Karpas-422 (cell line): ENCODE measurements at places on chromosomes 2 and 18. TPM values are rescaled to one million over a fixed set of nuclear protein-coding genes. Genes with fewer than 3 reads are reported as not detected.

Gene GRHL1
- total RNA-seq: 1.3 TPM in 1 of 2 replicates, not detected in the other

- DNase-seq: no peak
- H3K36me3 ChIP-seq: no peaks in the 10 kb centered on the region
- H3K4me1 ChIP-seq: no peaks in the 10 kb centered on the region
- H3K27ac ChIP-seq: no peak overlapping the region
- H3K4me3 ChIP-seq: no peak overlapping the region
Measured at GRCh38 chr2:16736633-16737032, 71.0 kb upstream of the CYRIA start.

GRCh38 chr2:60499651-60500265 is 53.7 kb downstream of the BCL11A start:
- peaks cover 12% of the 10 kb centered on the region for H3K36me3 ChIP-seq
- H3K27me3 ChIP-seq: no peaks in the 10 kb centered on the region
- peak overlapping the region; percentile 73 for H3K27ac ChIP-seq
- DNase-seq: no peak
- peaks cover 96% of the 10 kb centered on the region for H3K4me1 ChIP-seq

DNA sequence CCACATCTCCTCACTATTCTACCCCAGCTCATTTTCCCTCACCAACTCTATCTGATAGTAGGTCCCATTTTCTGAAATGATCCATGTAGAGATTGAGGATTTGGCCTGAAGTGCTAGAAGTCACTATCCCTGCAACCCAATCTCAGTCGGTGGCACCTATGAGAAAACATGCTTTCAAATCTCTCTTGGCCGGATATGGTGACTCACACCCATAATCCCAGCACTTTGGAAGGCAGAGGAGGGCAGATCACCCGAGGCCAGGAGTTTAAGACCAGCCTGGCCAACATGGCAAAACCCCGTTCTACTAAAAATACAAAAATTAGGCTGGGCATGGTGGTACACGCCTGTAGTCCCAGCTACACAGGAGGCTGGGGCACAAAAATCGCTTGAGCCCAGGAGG is 19.1 kb upstream of the MARCHF4 start:
- no peak overlapping the region for H3K4me3 ChIP-seq
- no peaks in the 10 kb centered on the region for H3K4me1 ChIP-seq
- DNase-seq: no peak
- no peak overlapping the region for H3K27ac ChIP-seq
- no peaks in the 10 kb centered on the region for H3K27me3 ChIP-seq

GRCh38 chr2:196449083-196449482 is 190.4 kb upstream of the CCDC150 start:
- H3K4me1 ChIP-seq: peaks cover 3% of the 10 kb centered on the region; the same call in 1 of the 2 replicates
- H3K4me3 ChIP-seq: no peak overlapping the region
- no peaks in the 10 kb centered on the region for H3K36me3 ChIP-seq
- H3K27ac ChIP-seq: no peak overlapping the region
- no peak for DNase-seq

Gene TSPYL6
- total RNA-seq: 0.60 TPM in 1 of 2 replicates, not detected in the other

GRCh38 chr2:147548451-147548850 is 296.4 kb upstream of the ACVR2A start:
- no peak overlapping the region for H3K27ac ChIP-seq
- no peaks in the 10 kb centered on the region; the same call in 1 of the 2 replicates for H3K27me3 ChIP-seq

Gene RIT2
- not detected in 2 replicates for total RNA-seq

Gene TNFAIP6
- total RNA-seq: not detected in 2 replicates

- DNase-seq: no peak
- no peak overlapping the region for H3K27ac ChIP-seq
- no peaks in the 10 kb centered on the region for H3K27me3 ChIP-seq
- H3K4me3 ChIP-seq: no peak overlapping the region
Measured at GRCh38 chr2:96097951-96098823, 18.2 kb downstream of the ADRA2B start.

DNA sequence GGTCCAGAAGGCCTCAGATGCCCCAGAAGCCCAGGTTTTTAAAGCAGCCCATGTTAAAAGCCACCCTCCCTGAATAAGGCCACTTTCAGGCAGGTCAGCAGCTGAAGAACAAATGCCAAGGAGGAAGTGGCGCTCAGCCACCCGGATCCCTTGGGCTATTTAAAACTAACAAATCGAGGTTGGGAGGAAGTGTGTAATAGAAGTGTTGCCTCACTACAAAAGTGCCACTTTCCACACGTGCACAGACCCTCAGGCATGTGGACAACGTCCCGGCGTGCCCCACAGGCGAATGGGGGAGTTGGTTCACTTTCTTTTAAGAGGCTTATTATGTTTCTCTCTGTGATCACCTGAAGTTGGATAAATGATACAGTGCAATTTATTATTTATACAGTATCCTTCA is 173.8 kb upstream of the SALL3 start:
- peaks cover 12% of the 10 kb centered on the region for H3K4me1 ChIP-seq
- DNase-seq: peak; percentile 78
- no peaks in the 10 kb centered on the region for H3K36me3 ChIP-seq
- H3K4me3 ChIP-seq: no peak overlapping the region

Gene XDH
- total RNA-seq: not detected in 2 replicates

GRCh38 chr18:48090702-48091101 is 160.2 kb upstream of the SMAD2 start:
- H3K4me3 ChIP-seq: no peak overlapping the region
- H3K27me3 ChIP-seq: no peaks in the 10 kb centered on the region
- no peaks in the 10 kb centered on the region for H3K4me1 ChIP-seq
- H3K36me3 ChIP-seq: no peaks in the 10 kb centered on the region

Gene TTN
- under 0.01 TPM in 2 replicates for total RNA-seq

Gene MAPRE3
- total RNA-seq: 0.30 and 0.65 TPM in 2 replicates

Gene ACMSD
- total RNA-seq: not detected in 2 replicates

Gene PSMD14
- 70.4 and 86.1 TPM in 2 replicates for total RNA-seq

DNA sequence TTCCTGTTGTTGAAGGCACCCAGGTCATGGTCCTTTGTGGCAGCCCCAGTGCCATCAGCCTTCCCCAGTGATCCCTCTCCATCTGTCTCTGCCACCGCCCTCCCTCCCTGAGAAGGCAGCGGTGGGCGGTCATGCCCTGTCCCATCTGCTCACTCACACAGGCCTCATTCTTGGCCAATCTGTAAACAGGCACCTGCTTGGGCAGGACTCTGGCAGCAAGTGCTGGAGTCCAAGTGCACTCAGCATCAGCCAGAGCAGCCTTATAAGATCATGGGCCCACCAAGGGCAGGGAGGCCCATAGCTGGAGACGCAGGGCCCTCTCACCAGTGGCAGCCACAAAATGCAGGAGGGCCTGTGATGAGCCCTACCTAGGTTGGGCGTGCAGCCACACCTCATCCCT is 140.9 kb downstream of the TWIST2 start:
- no peak overlapping the region for H3K27ac ChIP-seq
- H3K4me3 ChIP-seq: no peak overlapping the region
- no peaks in the 10 kb centered on the region for H3K36me3 ChIP-seq
- no peaks in the 10 kb centered on the region for H3K27me3 ChIP-seq

GRCh38 chr18:2312440-2312839 is 258.9 kb downstream of the METTL4 start:
- no peak overlapping the region for H3K27ac ChIP-seq
- H3K4me1 ChIP-seq: peaks cover 15% of the 10 kb centered on the region
- no peaks in the 10 kb centered on the region for H3K27me3 ChIP-seq
- DNase-seq: no peak
- H3K36me3 ChIP-seq: no peaks in the 10 kb centered on the region

Gene POU3F3
- total RNA-seq: not detected in 2 replicates

DNA sequence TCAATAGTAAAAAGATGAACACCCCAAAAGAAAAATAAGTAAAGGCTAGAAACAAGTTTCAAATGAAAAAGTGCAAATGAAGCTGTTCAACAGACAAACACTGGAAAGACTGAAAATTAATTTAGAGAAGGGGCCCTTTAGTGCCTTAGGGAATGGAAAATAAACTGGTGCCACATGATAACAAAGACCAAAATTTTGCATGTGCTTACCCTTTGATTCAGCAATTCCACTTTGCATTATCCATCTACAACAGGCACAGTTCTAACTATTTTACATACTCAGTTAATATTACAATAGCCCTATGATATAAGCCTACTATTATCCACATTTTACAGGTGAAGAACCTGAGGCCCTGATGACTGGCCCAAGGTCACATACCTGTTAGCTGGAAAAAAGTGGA is 183.9 kb downstream of the NBAS start:
- no peak overlapping the region for H3K27ac ChIP-seq
- H3K27me3 ChIP-seq: no peaks in the 10 kb centered on the region
- H3K4me3 ChIP-seq: no peak overlapping the region
- peaks cover 14% of the 10 kb centered on the region for H3K4me1 ChIP-seq

Gene ANKRD29
- total RNA-seq: not detected in 2 replicates

- no peaks in the 10 kb centered on the region for H3K36me3 ChIP-seq
- no peak overlapping the region for H3K4me3 ChIP-seq
- DNase-seq: no peak
- H3K4me1 ChIP-seq: peaks cover 5% of the 10 kb centered on the region; the same call in 1 of the 2 replicates
Measured at GRCh38 chr2:61774351-61774750, 79.5 kb downstream of the FAM161A start.

GRCh38 chr2:42147641-42148274 is 21.4 kb upstream of the EML4 start:
- H3K4me1 ChIP-seq: peaks cover 11% of the 10 kb centered on the region
- H3K27ac ChIP-seq: no peak overlapping the region
- no peaks in the 10 kb centered on the region for H3K36me3 ChIP-seq
- no peak for DNase-seq
- H3K4me3 ChIP-seq: no peak overlapping the region
- H3K27me3 ChIP-seq: no peaks in the 10 kb centered on the region

GRCh38 chr2:64219149-64219548 is 74.9 kb upstream of the PELI1 start:
- H3K36me3 ChIP-seq: no peaks in the 10 kb centered on the region
- H3K27ac ChIP-seq: no peak overlapping the region
- DNase-seq: no peak
- H3K27me3 ChIP-seq: no peaks in the 10 kb centered on the region
- H3K4me3 ChIP-seq: no peak overlapping the region

Gene ATP6V1B1
- not detected in 2 replicates for total RNA-seq

DNA sequence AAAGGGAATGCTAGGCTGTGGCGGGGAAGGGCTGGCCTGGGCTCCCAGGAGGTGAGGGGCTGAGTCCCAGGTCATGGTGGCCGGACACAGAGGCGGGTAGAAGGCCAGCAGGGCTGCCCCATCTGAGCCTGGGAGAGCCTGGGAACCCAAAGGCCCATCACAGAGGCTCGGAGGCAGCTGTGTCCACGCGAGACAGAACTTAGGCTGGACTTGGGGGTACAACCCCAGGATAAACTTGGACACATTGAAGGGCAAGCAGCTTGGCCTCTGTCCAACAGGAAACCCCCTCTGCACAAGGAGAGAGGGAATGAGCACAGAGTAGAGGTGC is 95.9 kb downstream of the ZFP36L2 start:
- no peaks in the 10 kb centered on the region for H3K27me3 ChIP-seq
- H3K4me3 ChIP-seq: no peak overlapping the region
- H3K4me1 ChIP-seq: peaks cover 11% of the 10 kb centered on the region
- H3K36me3 ChIP-seq: no peaks in the 10 kb centered on the region
- no peak for DNase-seq

DNA sequence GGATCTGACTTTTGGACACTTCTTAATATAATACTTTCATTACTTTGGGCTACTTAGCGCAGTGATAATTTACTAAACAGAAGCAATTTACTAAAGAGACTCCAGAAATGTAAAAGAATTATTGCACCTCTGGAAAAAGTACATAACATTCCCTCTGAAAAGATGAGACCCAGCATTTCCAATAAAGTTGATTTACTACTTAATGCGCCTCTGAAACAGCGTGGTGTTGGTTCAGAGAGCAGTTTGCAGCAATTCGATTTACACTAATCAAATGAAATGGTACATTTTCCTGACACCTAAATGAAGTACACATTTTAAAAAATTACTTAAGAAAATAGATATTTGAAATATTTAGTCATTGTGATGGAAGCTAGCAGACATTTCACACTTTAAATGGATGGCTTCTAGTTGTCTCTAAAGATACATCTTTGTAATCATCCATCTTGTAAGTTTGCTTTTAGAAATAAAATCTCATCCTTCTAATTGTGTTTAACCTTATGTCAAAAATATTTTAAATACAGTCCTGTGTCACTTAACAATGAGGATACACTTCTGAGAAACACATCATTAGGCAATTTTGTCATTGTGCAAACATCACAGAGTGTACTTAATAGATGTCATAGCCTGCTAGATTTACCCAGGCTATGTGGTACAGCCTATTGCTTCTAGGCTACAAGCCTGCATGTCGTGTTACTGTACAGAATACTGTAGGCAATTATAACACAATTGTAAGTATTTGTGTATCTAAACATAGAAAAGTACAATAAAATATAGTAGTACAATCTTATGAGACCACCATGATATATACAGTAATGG is 284.6 kb upstream of the UBE2E3 start:
- no peak overlapping the region for H3K27ac ChIP-seq
- peaks cover 8% of the 10 kb centered on the region; the same call in 1 of the 2 replicates for H3K4me1 ChIP-seq
- no peak for DNase-seq
- peak overlapping the region; percentile 21; the same call in 1 of the 2 replicates for H3K4me3 ChIP-seq
- H3K36me3 ChIP-seq: no peaks in the 10 kb centered on the region
- no peaks in the 10 kb centered on the region for H3K27me3 ChIP-seq

GRCh38 chr2:69490486-69490885 is 53.3 kb upstream of the NFU1 start:
- H3K27me3 ChIP-seq: no peaks in the 10 kb centered on the region
- H3K4me3 ChIP-seq: no peak overlapping the region
- no peaks in the 10 kb centered on the region for H3K4me1 ChIP-seq
- DNase-seq: no peak

- no peak overlapping the region for H3K4me3 ChIP-seq
- no peaks in the 10 kb centered on the region for H3K36me3 ChIP-seq
- DNase-seq: no peak
- no peak overlapping the region for H3K27ac ChIP-seq
- no peaks in the 10 kb centered on the region for H3K4me1 ChIP-seq
Measured at GRCh38 chr2:138415985-138416384, 85.6 kb upstream of the SPOPL start.

DNA sequence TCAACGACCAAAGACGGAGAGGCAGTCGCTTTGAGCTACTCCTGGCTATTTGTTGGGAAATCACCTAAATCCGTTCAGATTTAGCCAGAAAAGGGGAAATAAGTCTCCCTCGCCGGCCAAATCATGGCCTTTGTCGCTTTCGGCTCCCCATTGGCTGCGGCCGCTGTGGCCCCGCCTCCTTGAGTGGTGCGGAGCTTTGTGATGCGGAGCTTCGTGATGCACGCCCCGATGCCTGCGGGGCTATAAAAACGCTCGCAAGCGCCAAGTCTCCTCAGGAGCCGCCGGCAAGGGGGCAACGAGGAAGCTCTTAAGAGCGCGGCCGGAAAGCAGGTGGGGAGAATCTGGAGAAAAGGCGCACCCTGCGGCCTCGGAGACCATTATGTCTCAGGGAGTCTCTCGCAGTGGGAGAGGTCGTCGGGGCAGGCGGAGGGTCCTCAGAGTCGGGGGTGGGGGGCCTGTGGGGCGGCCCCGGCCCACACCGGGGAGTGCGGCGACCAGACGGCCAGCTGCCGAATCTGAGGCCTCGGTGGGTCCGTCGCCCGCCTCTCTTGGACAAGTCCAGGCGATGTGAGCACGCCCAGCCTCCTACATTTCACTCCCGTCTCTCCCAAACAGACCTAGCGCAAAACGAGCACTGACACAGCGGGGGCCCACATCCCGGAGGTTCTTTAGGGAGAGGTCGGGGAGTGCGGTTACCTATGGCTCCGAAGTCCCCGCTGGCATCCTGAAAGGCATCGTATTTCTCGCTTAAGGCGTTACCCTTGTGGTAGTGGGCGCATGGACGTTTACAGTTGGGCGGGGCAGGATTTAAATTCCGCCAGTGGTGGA is at the start of gene CABYR:
CABYR (plus strand) TSS at position 274 of the 828 bp plus-strand sequence. CDS start 4,053 bp downstream, outside the sequence.
- H3K4me3 ChIP-seq: no peak within 1 kb of the TSS
- H3K36me3 ChIP-seq: no peaks in the 10 kb centered on the region
- no peak for DNase-seq
- no peak within 1 kb of the TSS for H3K27ac ChIP-seq

- no peak overlapping the region for H3K4me3 ChIP-seq
- DNase-seq: no peak
- H3K4me1 ChIP-seq: no peaks in the 10 kb centered on the region
- no peaks in the 10 kb centered on the region for H3K36me3 ChIP-seq
- H3K27me3 ChIP-seq: no peaks in the 10 kb centered on the region
Measured at GRCh38 chr2:36762764-36763490, 66.4 kb downstream of the VIT start.

Gene CPLX4
- total RNA-seq: not detected in 2 replicates
